ENCODE measurements at places on chromosomes 13 and 19. TPM values are rescaled to one million over a fixed set of nuclear protein-coding genes. Genes with fewer than 3 reads are reported as not detected.
A peak's percentile ranks its signal among the peaks of the same experiment; 100 is the strongest.

GRCh38 chr19:48716562-48717291 lies 2.8 kb downstream of the MAMSTR start:
- DNase-seq = no peak

- DNase-seq = no peak
Observed at GRCh38 chr13:41048640-41049039, 12.7 kb upstream of the WBP4 start.

GRCh38 chr13:80436571-80437169 lies 95.7 kb upstream of the SPRY2 start:
- DNase-seq = peak; percentile 47

GRCh38 chr19:39430675-39431593 lies 4.8 kb downstream of the RPS16 start:
- no peak for DNase-seq

DNA sequence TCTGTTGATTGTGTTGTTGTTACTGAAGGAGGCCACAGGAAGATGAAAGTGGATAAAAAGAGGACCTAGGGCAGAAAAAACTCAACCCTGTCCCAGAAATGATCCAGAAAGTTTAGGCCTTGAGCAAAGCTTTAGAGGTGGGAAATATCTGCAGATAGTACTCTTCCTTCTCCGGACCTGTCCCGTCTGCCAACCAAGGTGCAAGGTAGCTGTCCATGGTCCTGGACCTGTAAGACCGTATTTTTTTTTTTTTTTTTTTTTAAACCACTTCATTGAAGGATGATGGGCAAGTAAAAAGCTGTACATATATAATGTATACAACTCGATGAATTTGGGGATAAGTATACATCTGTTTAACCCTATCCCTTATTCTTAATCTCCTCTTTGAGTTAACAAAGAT lies 225.9 kb downstream of the OLFM4 start:
- DNase-seq = no peak

GRCh38 chr19:10424011-10424637 lies 3.8 kb downstream of the PDE4A start:
- DNase-seq = no peak

GRCh38 chr13:24202215-24202614 lies 41.7 kb downstream of the SPATA13 start:
- no peak for DNase-seq

DNA sequence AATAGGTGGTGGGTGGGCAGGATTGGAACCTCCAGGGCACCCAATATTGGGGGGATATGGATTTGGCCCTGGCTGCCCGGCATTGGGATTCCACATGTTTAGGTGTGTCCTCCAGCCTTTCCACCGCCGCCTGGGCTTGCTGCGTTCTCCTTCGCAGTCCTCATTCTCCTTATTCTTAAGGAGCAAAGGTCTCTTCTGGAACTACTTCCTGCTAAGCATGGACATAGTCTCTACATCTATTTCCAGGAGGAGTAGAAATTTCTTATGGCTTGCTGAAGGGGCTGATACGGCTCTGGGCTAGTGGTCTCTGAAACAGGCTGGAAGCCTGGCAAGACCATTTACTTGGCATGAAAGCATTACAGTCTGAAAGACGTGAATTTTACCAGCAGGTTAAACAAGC lies 9.2 kb upstream of the FCGBP start:
- no peak for DNase-seq

DNA sequence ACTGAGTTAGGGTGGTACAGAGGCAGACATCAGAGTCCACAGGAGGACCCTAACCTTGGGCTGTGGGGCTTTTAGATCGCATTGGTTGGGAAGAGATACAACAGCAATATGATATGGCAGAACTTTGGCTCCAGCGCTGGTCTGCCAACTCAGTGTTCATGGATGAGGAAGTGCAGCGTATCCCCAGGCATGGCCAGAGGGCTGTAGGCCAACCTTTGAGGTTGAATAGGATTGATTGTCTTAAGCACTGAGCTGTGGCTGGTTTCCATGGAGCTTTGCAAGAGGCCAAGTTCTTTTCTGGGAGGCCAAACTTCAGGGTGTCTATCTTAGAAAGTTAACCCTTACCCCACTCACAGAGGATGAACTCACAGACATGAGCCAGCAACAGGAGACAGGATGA lies 144.1 kb upstream of the TMTC4 start:
- no peak for DNase-seq

- DNase-seq = no peak
Observed at GRCh38 chr19:56312787-56313657, 1.6 kb downstream of the ZSCAN5A start.

- DNase-seq = no peak
Observed at GRCh38 chr13:108526286-108526685, 103.1 kb upstream of the MYO16 start.

Gene ZNF527
- polyA plus RNA-seq = 14.8 TPM

Gene MEGF8
- 33.2 TPM for polyA plus RNA-seq

Gene TRPC4
- polyA plus RNA-seq = 4.5 TPM

Gene GRIN2D
- polyA plus RNA-seq = 0.69 TPM

Gene PEG3
- 256 TPM for polyA plus RNA-seq

Measured in left renal pelvis (tissue), 4 donors.